ENCODE measurements at places on chromosomes 12 and 14.

DNA sequence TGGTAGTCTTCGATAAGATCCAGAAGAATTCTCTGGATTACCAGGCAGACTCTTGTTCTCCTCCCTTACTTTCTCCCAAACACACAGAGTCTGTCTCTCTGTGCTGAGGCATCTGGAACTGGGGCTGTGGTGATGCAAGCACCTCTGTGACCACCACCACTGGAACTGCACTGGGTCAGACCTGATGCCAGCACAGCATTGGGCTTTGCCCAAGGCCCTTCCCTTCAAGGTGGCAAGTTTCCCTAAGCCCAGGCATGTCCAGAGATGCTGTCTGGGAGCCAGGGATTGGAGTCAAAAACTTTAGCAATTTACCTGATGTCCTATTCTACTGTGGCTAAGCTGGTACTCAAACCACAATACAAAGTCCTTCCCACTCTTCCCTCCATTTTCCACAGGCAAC is 14.6 kb upstream of the TMPRSS12 start:
- no peak for DNase-seq

DNA sequence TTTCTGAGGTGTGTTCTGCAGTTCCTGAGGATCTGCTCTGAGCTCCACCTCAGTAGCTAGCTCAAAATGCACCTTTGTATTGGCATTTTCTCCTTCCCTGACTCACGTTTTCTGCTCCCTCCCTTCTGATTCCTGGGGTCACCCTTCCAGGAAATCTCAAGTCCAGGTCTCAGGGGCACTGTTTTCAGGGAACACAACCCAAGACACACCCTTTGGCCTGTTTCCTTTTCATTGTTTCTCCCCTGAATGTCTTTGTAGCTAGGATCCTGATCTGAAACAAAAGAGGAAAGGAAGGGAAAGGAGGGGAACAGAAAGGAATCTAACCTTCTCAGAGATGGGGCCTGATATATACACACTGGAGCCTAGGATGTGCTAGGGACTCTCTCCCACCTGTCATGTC is 7.3 kb upstream of the RIPK3 start:
- DNase-seq: no peak

- DNase-seq: no peak
Observed at GRCh38 chr14:102496958-102497744, 12.4 kb downstream of the ANKRD9 start.

- DNase-seq: no peak
Observed at GRCh38 chr14:76385435-76385834, 9.5 kb downstream of the ESRRB start.

- no peak for DNase-seq
Observed at GRCh38 chr12:116302166-116303058, 24.9 kb upstream of the MED13L start.

- DNase-seq: no peak
Observed at GRCh38 chr12:84131076-84131475, 781.5 kb downstream of the SLC6A15 start.

- DNase-seq: no peak
Observed at GRCh38 chr14:99619835-99620834, 16.1 kb upstream of the CCDC85C start.
